Uterus (tissue), 4 donors: ENCODE measurements at places on chromosomes 12 and 14. TPM values are rescaled to one million over a fixed set of nuclear protein-coding genes. Genes with fewer than 3 reads are reported as not detected.

The ADAMTS20 gene
- total RNA-seq = not detected

The BBS10 gene
- total RNA-seq = 12.0 TPM

The PABPN1 gene
- 81.5 TPM for total RNA-seq

DNA sequence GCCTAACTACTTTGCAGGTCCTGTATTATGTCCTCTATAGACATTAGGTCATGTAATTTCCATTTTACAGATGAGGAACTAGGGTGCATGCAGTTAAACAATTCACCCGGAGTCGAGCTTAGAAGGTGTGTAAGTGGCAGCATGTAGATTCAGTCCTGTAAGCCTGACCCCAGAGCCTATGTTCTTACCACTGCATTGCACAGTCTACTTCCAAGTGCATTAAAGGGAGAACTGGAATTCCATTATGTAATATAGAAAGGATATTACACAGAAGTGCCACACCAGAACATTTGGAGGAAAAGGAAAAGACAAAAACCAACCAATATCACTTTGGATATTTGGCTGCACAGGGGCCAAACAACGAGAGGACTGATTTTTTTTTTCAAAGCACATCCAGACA lies 1.2 kb downstream of the GLT8D2 start:
- H3K27ac ChIP-seq = peak overlapping the region; percentile 87
- H3K27me3 ChIP-seq = no peaks in the 10 kb centered on the region
- no peaks in the 10 kb centered on the region for H3K4me1 ChIP-seq
- H3K4me3 ChIP-seq = peak overlapping the region; percentile 50
- no peak for DNase-seq
- H3K36me3 ChIP-seq = no peaks in the 10 kb centered on the region

GRCh38 chr12:28781671-28782652 lies 367.1 kb upstream of the FAR2 start:
- H3K27me3 ChIP-seq = no peaks in the 10 kb centered on the region
- no peaks in the 10 kb centered on the region for H3K36me3 ChIP-seq
- no peak overlapping the region for H3K27ac ChIP-seq
- H3K4me3 ChIP-seq = no peak overlapping the region

DNA sequence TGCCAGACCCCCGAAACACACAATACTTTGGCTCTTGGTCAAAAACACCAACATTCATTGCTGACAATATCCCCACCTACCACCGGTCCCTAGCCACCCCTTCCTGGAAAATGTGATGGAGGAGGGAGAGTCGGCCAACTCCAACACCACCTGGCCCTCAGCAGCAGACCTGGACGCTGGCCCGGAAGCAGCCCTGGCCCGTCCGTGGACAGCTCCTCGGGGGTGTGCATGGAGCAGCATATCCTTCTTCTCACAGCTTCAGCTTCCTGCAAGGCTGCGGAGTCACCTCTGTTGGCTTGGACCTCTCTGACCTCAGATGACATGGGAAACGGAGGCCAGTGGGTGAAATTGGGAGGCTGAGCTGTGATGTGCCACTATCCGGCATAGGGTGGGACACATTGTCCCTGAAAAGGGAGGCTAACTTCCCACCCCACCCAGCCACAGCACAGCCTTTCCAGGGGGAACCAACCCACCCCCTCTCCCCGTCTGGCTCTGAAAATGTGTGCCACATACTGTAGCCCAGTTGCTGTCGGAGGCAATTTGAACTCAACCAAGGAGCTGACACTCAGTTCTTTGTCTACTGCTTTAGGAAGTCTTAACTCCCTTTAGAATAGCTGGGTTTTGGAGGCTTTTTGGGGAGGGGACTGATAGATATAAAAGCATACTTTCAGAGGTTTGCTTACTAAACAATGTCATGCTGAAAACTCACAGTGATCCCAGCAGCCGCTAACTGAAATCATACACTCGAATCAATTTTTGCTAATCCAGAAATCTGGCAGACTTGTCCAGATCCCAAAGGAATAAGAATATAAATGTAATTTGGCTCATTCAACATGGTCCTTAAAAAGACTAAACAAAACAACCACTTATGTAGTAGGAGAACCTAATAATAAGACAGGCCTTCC lies 43.1 kb upstream of the LTA4H start:
- H3K4me1 ChIP-seq = no peaks in the 10 kb centered on the region
- no peaks in the 10 kb centered on the region for H3K36me3 ChIP-seq
- peak; percentile 66 for DNase-seq
- peak overlapping the region; percentile 57 for H3K27ac ChIP-seq
- H3K4me3 ChIP-seq = no peak overlapping the region

GRCh38 chr12:43550831-43551271 lies 1.2 kb downstream of the ADAMTS20 start:
- no peaks in the 10 kb centered on the region for H3K27me3 ChIP-seq
- H3K4me3 ChIP-seq = no peak overlapping the region
- H3K4me1 ChIP-seq = no peaks in the 10 kb centered on the region
- H3K27ac ChIP-seq = no peak overlapping the region

DNA sequence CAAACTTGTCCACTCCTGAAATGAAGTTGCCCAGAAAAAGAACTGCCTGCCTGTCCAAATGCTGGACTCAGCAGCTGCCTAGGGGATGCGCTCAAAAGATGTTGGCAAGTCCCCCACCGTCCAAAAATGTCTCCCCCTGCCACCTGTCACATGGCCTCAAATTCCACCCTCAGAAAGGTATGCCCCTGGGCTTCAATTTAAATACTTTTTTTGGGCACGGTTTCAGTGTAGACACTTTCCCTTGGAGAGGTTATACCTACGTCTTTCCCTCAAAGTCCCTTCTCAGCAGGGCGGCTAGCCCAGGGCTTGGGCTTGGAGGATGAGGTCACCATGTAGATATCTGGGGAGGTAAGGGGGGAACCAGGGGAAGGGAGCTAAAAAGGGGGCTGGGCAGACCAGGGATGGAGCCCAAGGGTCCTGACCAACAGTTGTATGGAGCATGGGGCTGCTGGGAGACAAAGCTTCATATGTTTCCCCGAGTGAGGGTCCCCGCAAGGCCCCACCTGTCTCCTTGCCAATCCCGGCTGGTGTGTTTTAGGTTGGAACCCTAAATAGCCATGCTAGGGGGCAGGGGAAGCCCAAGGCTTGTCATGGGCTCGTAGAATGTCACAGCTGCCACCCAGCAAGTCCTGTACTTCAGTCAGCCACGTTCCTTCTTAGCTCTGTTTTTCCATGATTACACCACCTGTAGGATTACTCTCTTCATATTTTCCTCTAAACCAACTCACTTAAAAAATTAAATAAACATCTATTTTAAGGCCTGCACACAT lies 131.2 kb upstream of the TBX3 start:
- DNase-seq = no peak
- H3K4me1 ChIP-seq = no peaks in the 10 kb centered on the region
- no peaks in the 10 kb centered on the region for H3K36me3 ChIP-seq
- no peak overlapping the region for H3K4me3 ChIP-seq
- H3K27ac ChIP-seq = no peak overlapping the region
- H3K27me3 ChIP-seq = no peaks in the 10 kb centered on the region

GRCh38 chr12:4138051-4138450 lies 135.5 kb upstream of the CCND2 start:
- no peak overlapping the region for H3K4me3 ChIP-seq
- DNase-seq = no peak
- no peak overlapping the region for H3K27ac ChIP-seq

DNA sequence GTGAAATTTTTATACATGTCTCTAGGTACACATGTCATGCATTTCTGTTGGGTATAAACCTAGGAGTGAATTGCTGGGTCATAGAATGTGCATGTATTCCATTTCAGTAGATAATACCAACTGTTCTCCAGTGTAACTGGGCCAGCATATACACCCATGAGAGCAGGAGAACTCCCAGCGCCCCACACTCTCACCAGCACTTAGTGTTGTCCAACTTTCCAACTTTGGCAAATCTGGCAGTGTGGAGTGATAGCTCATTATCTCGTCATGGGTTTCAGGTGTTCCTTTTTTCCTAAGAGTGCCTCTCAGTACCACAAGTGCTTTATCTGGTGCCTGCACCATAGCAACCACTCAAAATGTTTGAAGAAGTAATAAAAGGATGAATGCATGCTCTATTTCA lies 40.1 kb downstream of the NGB start:
- no peak overlapping the region for H3K27ac ChIP-seq
- no peak overlapping the region for H3K4me3 ChIP-seq
- no peaks in the 10 kb centered on the region for H3K4me1 ChIP-seq

DNA sequence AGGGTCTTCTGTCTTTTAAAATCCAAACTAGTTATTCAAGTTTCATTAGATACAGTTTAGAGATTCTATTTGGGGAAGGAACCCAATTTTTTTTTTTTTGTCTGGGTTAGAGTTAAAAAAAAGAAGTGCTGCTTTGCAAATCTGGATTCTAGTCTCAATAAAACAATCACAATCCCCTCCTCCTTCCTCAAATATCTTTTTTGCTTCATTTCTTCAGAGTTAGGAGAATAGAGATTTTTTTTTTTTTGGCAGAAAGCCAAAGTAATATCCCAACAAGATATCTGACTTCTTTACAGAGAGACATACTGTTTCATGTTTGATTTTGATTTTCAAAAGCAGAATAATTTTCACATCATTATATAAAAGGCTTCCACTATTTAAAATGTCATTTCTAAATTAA lies 201.9 kb downstream of the FOXN3 start:
- no peaks in the 10 kb centered on the region for H3K27me3 ChIP-seq
- H3K4me1 ChIP-seq = peaks cover 14% of the 10 kb centered on the region
- no peaks in the 10 kb centered on the region for H3K36me3 ChIP-seq
- DNase-seq = no peak
- no peak overlapping the region for H3K4me3 ChIP-seq
- no peak overlapping the region for H3K27ac ChIP-seq
